HFFc6 (cell line): ENCODE measurements at places on chromosomes 16 and 17. TPM values are rescaled to one million over a fixed set of nuclear protein-coding genes. Genes with fewer than 3 reads are reported as not detected.

Gene KRT27
- total RNA-seq: not detected in 3 replicates

Gene TAF15
- 138 to 174 TPM (median 153 TPM) in 3 replicates for total RNA-seq

Gene ATP5PD
- total RNA-seq: 375 to 410 TPM (median 403 TPM) in 3 replicates

Gene ADPRM
- 5.5 to 10.9 TPM (median 6.4 TPM) in 3 replicates for total RNA-seq

Gene SKAP1
- total RNA-seq: not detected in 3 replicates

Gene HBQ1
- total RNA-seq: not detected in 3 replicates

Gene RTN4RL1
- total RNA-seq: 0.34 to 0.67 TPM (median 0.42 TPM) in 3 replicates

Gene WDR81
- total RNA-seq: 12.5 to 16.9 TPM (median 16.1 TPM) in 3 replicates

Gene WDR90
- 17.2 to 18.5 TPM (median 17.5 TPM) in 3 replicates for total RNA-seq

Gene C16orf89
- total RNA-seq: not detected in 2 replicates

Gene MMP2
- 446 and 454 TPM in 2 replicates for total RNA-seq

Gene CNGB1
- not detected in 3 replicates for total RNA-seq

Gene GRAP
- total RNA-seq: 0.14 TPM in 1 of 2 replicates, not detected in the other

Gene TBC1D28
- total RNA-seq: not detected in 2 replicates

Gene KRTAP4-1
- total RNA-seq: not detected in 3 replicates

Gene HSD17B2
- total RNA-seq: 0.17 to 4.0 TPM (median 3.4 TPM) in 3 replicates

Gene CASKIN1
- 0.05 to 1.6 TPM (median 0.09 TPM) in 3 replicates for total RNA-seq

Gene IGFBP4
- total RNA-seq: 630 to 773 TPM (median 652 TPM) in 3 replicates
